ENCODE measurements at places on chromosomes 5 and 9.

GRCh38 chr5:174101195-174101730, 55.8 kb downstream of the NSG2 start:
- DNase-seq: no peak

DNA sequence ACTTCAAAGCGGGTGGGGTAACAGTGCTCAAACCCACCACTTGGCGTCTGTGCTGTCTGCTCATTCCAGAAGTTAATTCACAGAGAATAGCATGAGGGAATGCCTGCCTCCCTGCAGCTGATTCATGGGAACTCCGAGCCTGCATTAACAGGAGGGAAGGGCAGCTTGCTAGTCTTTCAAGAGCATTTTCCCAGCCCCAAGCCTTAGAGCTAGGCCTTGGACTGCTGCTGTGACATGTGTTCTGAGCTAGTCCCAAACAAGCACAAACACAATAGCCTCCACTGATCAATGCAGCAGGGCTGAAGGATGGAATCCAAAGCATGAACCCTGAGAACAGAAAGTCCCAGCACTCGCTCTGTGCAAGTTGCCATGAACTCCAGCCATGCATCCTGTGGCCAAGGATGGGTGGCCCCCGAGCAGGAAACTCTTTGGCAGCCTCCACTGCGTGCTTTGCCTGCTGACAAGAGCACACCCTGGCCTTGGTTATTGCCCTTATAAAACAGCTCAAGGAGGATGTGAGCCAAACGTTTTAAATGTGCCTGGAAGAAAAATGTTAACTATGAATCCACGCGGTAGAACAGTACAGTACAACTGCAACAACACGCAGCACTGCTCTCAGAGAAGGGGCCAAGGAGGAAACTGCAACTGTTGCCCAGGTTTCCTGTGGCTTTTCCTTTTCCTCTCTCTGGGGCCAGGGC, 653.1 kb upstream of the KLF4 start:
- no peak for DNase-seq

DNA sequence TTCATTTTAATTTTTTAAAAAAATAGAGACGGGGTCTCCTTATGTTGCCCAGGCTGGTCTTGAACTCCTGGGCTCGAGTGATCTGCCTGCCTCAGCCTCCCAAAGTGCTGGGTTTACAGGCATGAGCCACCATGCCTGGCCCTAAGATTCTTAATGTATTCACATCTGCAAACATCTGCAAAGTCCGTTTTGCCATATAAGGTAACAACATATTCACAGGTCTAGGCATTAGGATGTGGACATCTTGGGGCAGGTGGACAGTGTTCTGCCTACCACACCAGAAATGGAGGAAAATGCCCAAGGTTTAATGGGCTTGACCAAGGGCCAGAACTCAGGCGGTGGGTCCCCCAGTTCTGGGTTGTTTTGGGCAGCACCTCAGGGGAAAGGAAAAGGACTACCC, 41.6 kb upstream of the VDAC1 start:
- DNase-seq: no peak

- DNase-seq: no peak
Observed at GRCh38 chr9:91557327-91557726, 133.7 kb upstream of the NFIL3 start.

GRCh38 chr9:37919956-37920335, 16.0 kb upstream of the SLC25A51 start:
- DNase-seq: no peak

- DNase-seq: no peak
Observed at GRCh38 chr5:53568401-53568800, 8.0 kb downstream of the NDUFS4 start.

All from activated CD4-positive, CD25-positive, alpha-beta regulatory T cell treated with anti-CD3 and anti-CD28 coated beads, Interleukin-2, amount 50 U/mL, for 72 hours (primary cell).